ENCODE measurements at places on chromosomes 13 and 19.

GRCh38 chr19:50331221-50331993, 2.2 kb upstream of the KCNC3 start:
- DNase-seq: no peak

DNA sequence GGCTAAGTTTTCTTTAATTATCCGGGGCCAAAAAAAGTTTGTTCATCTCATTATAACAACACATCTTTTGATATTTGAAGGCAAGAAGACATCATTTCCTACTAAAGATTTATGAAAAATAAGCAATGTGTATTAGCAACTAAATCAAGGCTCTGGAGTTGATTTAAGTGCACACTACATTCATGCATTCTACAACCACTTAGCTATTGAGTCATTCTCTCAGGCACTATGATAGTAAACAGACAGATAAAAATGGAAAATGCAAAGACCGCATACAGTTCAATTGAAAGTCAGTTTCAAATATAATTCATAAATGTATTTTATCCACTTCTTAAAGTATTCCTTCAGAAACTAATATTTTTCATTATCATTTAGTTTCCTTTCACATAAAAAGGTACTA, 1395.2 kb downstream of the PCDH9 start:
- DNase-seq: no peak

DNA sequence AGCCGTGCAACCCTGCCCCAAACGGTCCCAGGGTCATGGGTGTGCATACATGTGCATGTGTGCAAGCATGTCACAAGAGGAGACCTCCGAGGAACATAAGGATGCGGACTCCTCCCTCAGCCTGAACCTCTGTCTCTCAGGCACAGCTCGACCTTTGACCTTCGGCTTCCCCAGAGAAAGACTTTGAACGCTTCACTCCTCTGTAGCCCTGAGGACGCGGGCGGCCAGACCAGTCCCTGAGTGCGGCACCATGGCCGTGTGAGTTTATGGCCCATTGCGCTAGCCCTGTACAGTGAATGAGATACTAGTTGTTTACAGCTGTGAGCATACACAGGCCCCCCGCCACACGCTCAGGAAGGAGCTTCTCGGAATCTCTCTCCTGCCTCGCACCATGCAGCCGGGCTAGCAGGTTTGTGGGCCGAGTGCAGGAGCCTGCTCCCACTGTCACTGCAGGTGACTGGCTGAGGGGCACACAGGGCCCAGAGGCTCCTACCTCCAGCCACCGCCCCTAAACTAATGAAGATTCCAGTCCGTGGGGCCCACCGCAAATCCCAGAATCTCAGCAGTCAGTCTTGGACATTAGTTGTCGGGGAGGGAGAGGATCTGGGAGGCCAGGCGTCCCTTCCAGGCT, 10.8 kb downstream of the RASA3 start:
- DNase-seq: no peak

- DNase-seq: no peak
These were observed 753.7 kb upstream of the SGCG start for GRCh38 chr13:22427066-22427465.

DNA sequence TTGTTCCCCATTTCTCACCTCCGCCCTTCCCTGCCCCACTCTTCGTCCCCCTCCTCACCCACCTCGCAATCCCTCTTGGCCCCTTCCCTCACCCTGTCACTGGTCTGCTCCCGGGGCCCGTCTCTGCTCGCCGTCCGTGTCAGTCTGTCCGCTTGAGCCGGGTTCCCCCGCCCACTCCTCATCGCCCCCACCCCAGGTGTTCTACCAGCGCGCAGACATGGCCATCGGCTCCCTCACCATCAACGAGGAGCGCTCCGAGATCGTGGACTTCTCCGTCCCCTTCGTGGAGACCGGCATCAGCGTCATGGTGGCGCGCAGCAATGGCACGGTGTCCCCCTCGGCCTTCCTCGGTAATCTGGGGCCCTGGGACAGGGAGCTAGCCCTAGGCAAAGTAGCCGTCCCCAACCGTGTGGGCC, 22.3 kb downstream of the GRIN2D start:
- DNase-seq: no peak

- DNase-seq: no peak
These were observed 1881.5 kb upstream of the PCDH20 start for GRCh38 chr13:63297163-63297562.

- DNase-seq: no peak
These were observed 13.4 kb downstream of the TBC1D4 start for GRCh38 chr13:75468602-75469001.

GRCh38 chr13:67107979-67108378, 122.2 kb downstream of the PCDH9 start:
- peak; percentile 61 for DNase-seq

DNA sequence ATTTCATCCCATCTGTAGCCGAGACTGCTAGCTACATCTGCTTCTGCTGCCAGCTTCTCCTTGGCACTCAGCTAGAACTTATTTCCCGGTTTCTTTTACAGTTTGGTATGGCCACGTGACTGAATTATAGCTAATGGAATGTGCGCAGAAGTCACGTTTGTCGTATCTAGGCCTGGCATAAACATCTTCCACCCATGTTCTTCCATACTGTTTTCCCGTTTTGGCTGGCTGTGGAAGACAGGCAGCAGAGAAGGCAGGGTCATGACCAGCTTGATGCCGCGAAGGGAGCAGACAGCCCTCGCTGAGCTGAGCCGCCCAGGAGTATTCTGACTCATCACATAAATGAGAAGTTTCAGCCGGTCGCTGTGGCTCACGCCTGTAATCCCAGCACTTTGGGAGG, 186.7 kb downstream of the RFC3 start:
- no peak for DNase-seq

GRCh38 chr13:43983373-43983772, 103.7 kb downstream of the LACC1 start:
- DNase-seq: no peak

DNA sequence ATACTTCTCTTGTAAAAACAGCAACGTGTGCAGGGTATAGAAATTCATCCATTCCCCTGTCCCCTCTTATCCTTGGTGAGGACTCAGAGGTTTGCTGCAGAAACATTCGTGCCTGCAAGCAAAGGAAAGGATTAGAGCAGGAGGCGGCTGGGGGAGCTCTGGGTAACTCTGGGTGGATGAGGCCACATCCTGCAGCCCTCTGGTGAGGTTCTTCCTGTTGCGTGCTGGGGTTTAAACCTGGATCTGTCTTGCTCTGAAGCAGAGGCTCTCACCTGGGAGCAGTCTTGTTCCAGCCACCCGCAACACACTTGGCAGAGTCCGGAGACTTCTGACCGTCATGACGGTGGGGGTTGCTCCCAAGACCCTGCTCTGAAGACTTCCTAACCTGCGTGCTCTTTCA, 69.2 kb downstream of the ATP11A start:
- DNase-seq: no peak

- DNase-seq: no peak
These were observed 51.7 kb downstream of the EDNRB start for GRCh38 chr13:77866971-77867370.

- DNase-seq: peak; percentile 81
These were observed 264.3 kb downstream of the FOXO1 start for GRCh38 chr13:40401911-40402776.

DNA sequence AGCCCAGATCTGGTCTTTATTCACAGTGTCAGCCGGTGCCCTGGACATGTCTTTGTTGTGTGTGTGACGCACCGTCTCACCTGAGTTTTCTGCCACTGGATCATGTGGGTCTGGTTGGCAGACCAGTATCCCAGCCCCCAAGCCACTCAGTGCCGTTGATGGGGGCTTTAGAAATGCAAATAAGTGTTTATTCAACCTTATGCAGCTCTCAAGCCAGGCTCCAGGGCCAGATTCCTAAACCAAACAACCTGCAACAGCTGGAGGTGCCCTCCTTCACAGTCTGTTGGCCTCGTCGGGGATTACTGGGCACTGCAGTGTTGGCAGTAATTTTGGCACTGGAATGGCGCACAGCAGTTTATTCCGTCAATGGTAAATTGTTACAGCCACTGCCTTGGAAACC, 21.6 kb downstream of the FAM124A start:
- DNase-seq: no peak

DNA sequence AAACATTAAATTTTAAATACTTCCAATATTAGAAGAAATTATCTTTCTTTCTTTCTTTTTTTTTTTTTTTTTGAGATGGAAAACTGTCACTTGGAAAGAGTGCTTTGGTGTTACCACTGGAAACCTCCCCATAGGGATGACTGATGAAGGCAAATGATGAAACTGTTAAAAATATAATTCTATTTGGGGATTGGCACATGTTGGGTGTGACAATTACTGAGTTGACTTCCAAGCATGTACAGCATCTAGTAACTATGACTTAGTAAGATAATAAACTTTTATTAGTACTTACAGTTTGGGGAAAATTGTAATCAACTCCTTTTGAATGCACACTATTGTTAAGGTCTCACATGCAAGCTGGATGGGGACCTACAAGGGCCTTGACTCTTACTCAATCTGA, 592.5 kb downstream of the KCTD12 start:
- peak; percentile 9 for DNase-seq

GRCh38 chr13:28147495-28147894, 9.2 kb downstream of the PAN3 start:
- DNase-seq: peak; percentile 18
